ENCODE measurements at places on chromosomes 6 and 20. TPM values are rescaled to one million over a fixed set of nuclear protein-coding genes. Genes with fewer than 3 reads are reported as not detected.

GRCh38 chr6:117448732-117449485 is 23.2 kb upstream of the ROS1 start:
- no peak overlapping the region for H3K4me3 ChIP-seq
- no peaks in the 10 kb centered on the region for H3K36me3 ChIP-seq
- H3K27ac ChIP-seq = no peak overlapping the region

GRCh38 chr6:45169815-45170214 is 158.3 kb upstream of the RUNX2 start:
- no peak overlapping the region for H3K4me3 ChIP-seq
- no peaks in the 10 kb centered on the region for H3K27me3 ChIP-seq
- DNase-seq = no peak
- H3K36me3 ChIP-seq = no peaks in the 10 kb centered on the region
- H3K4me1 ChIP-seq = no peaks in the 10 kb centered on the region

DNA sequence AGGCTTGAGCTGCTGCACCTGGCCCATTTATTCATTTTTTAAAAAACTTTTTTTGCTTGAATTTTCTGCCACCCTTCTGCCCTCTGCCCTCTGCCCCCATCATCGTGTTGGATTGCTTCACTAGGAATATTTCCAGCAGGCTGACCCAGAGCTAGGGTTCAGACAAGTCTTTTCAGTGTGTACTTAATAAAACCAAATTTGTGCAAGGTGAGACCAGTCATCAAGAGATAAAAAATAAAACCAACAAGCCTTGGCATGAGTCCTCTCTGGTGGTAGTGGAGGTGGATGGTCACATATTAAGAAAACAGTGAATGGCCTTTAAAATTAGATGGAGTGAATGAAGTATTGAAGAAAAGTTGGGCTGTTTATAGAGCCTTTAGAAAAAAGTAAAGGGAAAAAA is 239.6 kb downstream of the CDKAL1 start:
- no peaks in the 10 kb centered on the region for H3K27me3 ChIP-seq
- no peak overlapping the region for H3K4me3 ChIP-seq
- H3K27ac ChIP-seq = no peak overlapping the region
- peaks cover 25% of the 10 kb centered on the region for H3K4me1 ChIP-seq

- no peaks in the 10 kb centered on the region for H3K27me3 ChIP-seq
- H3K4me3 ChIP-seq = no peak overlapping the region
- no peak for DNase-seq
- no peak overlapping the region for H3K27ac ChIP-seq
- no peaks in the 10 kb centered on the region for H3K36me3 ChIP-seq
These were observed 215.2 kb downstream of the PTPRK start for GRCh38 chr6:128305228-128305627.

The DEFB132 gene
- not detected for total RNA-seq

DNA sequence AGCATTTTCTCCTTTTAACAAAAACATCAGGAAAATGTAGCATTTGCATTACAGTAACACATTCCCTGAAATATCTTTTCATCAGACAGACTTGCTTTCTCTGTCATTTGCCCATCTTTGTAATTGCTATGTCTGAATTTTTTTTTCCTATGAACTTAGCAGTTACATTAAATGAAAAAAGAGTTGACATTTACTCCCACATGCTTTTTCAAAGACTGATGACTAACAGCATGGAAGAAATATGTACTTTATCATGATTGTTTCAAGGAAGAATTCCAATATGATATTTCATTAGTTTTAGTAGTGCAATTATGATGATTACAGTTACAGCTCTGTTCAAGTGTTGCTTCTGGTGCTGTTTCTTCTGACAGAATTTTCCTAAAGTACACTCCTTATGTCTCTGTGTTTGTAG is 864.5 kb upstream of the MAN1A1 start:
- no peaks in the 10 kb centered on the region for H3K4me1 ChIP-seq
- no peak overlapping the region for H3K27ac ChIP-seq
- no peak overlapping the region for H3K4me3 ChIP-seq
- H3K27me3 ChIP-seq = no peaks in the 10 kb centered on the region
- no peaks in the 10 kb centered on the region for H3K36me3 ChIP-seq

The BIRC7 gene
- total RNA-seq = not detected

- H3K4me1 ChIP-seq = peaks cover 26% of the 10 kb centered on the region
- peak overlapping the region; percentile 82 for H3K27ac ChIP-seq
- H3K36me3 ChIP-seq = peaks cover 20% of the 10 kb centered on the region
- no peak for DNase-seq
- no peak overlapping the region for H3K4me3 ChIP-seq
These were observed 9.0 kb upstream of the LCA5 start for GRCh38 chr6:79546186-79546585.

The CCN6 gene
- total RNA-seq = not detected

DNA sequence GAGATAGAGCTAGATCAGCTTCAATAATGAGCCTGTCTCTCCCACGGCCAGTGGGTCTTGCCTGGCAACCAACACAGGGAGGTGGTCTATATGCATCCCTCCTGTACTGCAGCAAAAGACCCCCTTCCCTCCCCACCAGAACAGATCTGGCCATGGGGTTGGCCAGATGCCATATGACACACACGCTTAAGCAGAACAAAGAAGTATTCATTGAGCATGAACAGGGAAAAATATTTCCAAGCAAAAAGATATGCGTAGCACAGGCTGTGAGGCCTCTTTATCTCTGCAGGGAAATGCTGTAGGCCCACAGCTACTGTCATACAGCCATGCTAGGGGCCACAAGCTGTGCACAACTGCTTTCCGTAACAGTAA is 73.4 kb upstream of the NRSN1 start:
- H3K36me3 ChIP-seq = no peaks in the 10 kb centered on the region
- H3K27me3 ChIP-seq = no peaks in the 10 kb centered on the region
- H3K27ac ChIP-seq = no peak overlapping the region
- H3K4me1 ChIP-seq = no peaks in the 10 kb centered on the region

The BPIFA1 gene
- not detected for total RNA-seq

DNA sequence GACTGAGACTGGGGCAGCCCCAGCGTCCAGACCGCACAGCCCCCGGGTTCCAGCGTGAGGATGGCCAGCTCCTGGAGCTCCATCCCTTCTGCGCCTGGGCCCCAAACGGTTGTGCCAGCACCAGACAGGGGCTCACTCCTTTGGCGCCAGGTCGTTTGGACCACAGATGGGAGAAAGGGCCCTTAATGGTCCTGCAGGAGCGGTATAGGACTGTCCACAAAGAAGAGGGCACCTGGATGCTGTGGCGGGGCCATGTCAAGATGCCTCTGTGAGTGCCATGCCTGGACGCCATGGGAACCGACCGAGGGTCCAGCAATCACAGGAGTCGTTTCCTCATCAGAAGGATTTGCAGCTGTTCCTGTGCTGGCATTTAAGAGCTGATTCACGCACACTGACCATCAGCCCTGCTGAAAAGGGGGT is 82.7 kb downstream of the DLL1 start:
- no peaks in the 10 kb centered on the region for H3K36me3 ChIP-seq
- no peak overlapping the region for H3K4me3 ChIP-seq
- no peak overlapping the region for H3K27ac ChIP-seq
- H3K4me1 ChIP-seq = no peaks in the 10 kb centered on the region

The HMGCLL1 gene
- 1.3 TPM for total RNA-seq

The CAP2 gene
- 390 TPM for total RNA-seq

- no peak overlapping the region for H3K4me3 ChIP-seq
- no peak overlapping the region for H3K27ac ChIP-seq
- H3K36me3 ChIP-seq = no peaks in the 10 kb centered on the region
- DNase-seq = no peak
These were observed 121.1 kb downstream of the PDE7B start for GRCh38 chr6:135972586-135972985.

The FRS3 gene
- total RNA-seq = 5.4 TPM

DNA sequence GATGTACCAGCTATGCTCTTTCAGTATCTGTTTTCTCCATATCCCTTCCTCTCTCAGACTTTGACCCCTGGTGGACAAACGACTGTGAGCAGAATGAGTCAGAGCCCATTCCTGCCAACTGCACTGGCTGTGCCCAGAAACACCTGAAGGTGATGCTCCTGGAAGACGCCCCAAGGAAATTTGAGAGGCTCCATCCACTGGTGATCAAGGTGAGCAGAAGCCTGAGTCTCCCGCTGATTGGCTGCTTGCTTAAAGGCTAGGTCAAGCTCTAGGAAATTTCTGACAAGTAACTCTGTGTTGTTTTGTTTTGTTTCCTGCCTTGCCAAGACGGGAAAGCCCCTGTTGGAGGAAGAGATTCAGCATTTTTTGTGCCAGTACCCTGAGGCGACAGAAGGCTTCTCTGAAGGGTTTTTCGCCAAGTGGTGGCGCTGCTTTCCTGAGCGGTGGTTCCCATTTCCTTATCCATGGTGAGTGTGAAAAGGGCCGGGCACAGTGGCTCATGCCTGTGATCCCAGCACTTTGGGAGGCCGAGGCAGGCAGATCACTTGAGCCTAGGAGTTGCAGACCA is 28.6 kb downstream of the C6orf89 start:
- peaks cover 96% of the 10 kb centered on the region for H3K36me3 ChIP-seq
- H3K4me3 ChIP-seq = no peak overlapping the region
- DNase-seq = no peak

GRCh38 chr6:130396722-130397121 is 30.9 kb downstream of the TMEM200A start:
- no peak overlapping the region for H3K27ac ChIP-seq
- no peak for DNase-seq
- no peaks in the 10 kb centered on the region for H3K4me1 ChIP-seq
- H3K27me3 ChIP-seq = no peaks in the 10 kb centered on the region

The SIRPB1 gene
- 1.2 TPM for total RNA-seq

DNA sequence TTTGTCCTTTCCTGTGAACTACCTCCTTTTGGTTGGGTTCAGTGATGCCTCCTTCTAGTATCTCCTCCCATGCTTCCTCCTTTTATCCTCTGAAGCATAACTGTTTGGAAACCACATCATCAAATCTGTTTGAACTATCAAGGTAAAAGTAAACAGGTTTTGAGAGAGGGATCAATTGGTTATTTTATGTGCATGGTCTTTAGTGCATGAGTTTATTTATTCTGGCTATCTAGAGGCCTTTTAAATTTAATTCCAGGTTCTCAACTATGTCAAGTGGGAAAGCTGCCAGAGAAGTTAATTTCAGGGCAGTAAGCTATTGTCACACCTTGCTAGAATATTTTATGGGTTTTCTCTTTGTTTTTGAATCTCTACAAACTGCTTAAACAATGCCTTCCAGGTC is 54.1 kb downstream of the WASF1 start:
- no peak for DNase-seq
- no peaks in the 10 kb centered on the region for H3K27me3 ChIP-seq
- no peak overlapping the region for H3K4me3 ChIP-seq
- no peaks in the 10 kb centered on the region for H3K4me1 ChIP-seq
- H3K36me3 ChIP-seq = no peaks in the 10 kb centered on the region

GRCh38 chr6:8865451-8865850 is 430.1 kb upstream of the SLC35B3 start:
- H3K27me3 ChIP-seq = no peaks in the 10 kb centered on the region
- no peak overlapping the region for H3K4me3 ChIP-seq
- no peaks in the 10 kb centered on the region for H3K4me1 ChIP-seq
- DNase-seq = no peak
- no peak overlapping the region for H3K27ac ChIP-seq
